ENCODE measurements at places on chromosomes 4 and X. TPM values are rescaled to one million over a fixed set of nuclear protein-coding genes. Genes with fewer than 3 reads are reported as not detected.

GRCh38 chr4:179128299-179128698, 1686.1 kb upstream of the AGA start:
- DNase-seq: no peak

DNA sequence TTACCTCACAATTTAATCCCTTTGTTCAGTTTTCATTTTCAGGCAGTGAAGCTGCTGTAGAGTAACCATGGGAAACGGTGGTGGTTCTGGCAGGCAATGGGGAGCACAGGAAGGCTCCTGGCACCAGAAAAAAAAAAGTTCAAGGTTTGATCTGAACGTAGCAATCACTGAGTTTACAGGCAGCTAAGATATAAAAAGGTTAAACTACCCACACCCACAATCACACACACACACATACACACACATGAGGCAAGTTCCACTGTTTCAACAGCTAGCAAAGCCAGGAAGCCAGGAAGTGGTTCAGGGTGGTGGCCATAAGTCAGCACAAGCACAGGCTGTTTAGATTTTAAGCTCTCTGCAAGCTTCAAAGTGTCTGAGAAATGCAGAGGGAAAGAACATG, at the start of gene SULT1B1:
TSS of gene SULT1B1 (minus strand) at position 166 of the 400 bp plus-strand sequence. CDS start 5,403 bp downstream, outside the sequence.
- DNase-seq: no peak

The TEX11 gene
- 0.14 TPM for total RNA-seq

- no peak for DNase-seq
Observed at GRCh38 chrX:84322083-84322827, 134.3 kb upstream of the RPS6KA6 start.

GRCh38 chr4:147731580-147732517, at the start of gene ARHGAP10:
Gene ARHGAP10 (plus strand): TSS chr4:147732088. CDS start chr4:147732302, 214 bp downstream.
- DNase-seq: no peak

GRCh38 chr4:121198251-121198650, 34.1 kb upstream of the TNIP3 start:
- no peak for DNase-seq

GRCh38 chr4:177737387-177737940, 295.2 kb upstream of the AGA start:
- DNase-seq: no peak

The UCHL1 gene
- total RNA-seq: 0.51 TPM

- DNase-seq: no peak
Observed at GRCh38 chr4:147942729-147943128, 210.8 kb downstream of the ARHGAP10 start.

The MTTP gene
- total RNA-seq: 96.7 TPM

GRCh38 chr4:15239866-15240265, 188.0 kb upstream of the C1QTNF7 start:
- DNase-seq: no peak

DNA sequence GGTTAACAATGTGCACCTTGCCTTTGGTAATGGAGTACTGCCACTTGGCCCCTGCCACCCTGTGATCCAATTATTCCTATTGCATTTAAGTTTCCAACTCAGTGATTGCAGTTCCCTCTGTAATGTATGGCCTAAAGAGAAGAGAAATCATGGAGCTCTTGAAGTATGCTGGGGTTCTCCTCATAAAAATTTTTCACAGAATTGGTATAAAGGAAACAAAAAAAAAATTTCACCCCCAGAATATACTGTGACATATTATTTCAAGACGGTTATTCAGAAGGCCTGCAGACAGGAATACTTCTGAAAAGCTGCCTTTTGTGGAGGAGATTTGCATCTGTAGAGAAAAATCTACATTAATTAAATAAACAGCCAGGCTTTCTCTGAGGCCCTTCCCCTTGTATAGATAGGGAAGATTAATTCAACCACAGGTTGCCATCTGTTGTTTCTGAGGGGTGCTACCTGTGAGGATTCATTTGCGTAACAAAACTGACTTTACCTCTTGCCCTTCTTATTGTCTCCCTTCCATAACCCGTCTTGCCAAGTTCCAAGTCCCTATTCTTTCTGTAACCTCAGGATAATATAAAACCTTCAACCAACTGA, 94.8 kb upstream of the LANCL3 start:
- DNase-seq: no peak

- no peak for DNase-seq
Observed at GRCh38 chr4:189185810-189186432, 754.8 kb upstream of the FRG1 start.

DNA sequence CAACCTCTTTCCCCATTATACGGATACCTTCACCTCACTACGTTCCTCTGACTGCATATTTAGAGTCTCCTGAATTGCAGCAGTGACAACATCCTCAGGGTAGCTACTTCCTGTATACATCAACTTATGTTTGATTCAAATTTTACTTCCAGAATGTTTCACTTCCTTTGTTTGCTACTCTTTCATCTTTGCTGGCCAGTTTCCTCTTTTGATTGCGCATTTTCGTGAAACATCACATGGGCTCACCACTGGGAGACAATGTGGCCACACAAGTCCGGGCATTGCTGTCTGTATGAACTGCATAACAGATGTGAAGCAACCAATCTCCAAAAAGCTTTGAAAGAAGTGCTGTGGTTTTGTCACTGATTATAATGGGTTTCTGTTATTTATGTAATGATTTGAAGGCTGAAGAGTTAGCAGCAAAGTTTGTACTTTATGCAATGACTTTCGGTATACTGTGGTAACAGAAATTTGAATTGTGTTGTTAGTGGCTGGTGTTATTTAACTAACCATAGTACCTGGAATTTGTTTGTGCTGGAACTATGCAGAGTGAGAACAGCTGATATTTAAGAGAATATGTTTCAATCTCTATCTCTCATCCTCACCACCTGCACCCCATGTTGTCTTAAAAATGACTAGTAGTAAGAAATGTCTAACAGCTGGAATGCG, 7.4 kb downstream of the SNCA start:
- no peak for DNase-seq

DNA sequence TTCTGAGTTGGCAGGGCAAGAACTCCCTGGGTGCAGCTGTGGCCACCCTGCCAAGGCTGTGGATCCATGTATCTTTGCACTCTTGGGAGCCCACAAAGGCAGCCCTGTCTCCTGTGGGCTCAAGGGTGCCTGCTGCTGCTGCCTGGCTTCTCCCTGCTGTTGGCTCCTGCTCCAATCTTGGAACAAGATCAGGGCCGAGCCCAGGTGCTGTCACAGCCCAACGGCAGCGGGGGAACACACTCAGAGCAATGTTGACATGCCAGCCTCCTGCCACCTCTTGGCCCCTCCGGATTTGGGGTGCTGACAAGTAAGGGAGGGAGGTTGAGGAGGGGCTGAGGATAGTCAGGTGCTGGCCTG, 57.9 kb downstream of the COX18 start:
- no peak for DNase-seq

- DNase-seq: no peak
Observed at GRCh38 chr4:140137671-140138070, 16.3 kb downstream of the MAML3 start.

DNA sequence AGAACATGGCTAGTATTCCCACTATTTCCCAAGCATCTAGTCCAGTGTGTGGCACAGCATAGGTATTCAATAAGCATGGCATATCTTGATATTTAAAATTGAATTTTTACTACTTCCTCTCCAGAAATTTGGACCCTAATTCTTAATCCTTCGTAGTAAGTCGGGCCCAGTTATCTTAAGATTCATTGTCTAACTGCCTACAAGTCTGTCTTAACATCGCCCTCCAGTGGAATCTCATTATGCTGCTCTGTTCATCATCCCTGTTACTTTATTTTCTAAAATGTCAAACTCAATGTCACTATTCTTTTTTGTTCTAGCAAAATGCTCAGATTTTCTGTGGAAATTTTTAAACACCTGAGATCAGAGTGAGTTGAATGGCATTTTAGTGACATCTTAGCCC, 606.2 kb downstream of the KLHL13 start:
- DNase-seq: no peak

DNA sequence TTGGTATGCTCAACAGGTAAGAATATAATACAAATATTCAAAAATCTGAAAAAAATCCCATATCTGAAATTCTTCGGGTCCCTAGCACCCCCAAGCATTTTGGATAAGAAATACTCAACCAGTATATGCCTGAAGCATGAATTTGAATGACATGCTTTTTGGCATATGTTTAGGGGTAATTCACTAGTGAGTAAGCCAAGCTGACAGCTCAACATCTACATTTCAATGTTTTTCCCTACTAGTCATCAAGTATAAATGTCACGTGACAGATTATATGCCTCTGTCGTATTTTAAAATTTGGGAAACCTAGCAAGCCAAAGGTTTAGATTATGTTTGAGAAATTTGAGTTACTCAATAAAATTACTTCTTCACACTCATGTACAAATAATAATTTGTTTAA, 125.1 kb downstream of the FGF16 start:
- DNase-seq: no peak

- no peak for DNase-seq
Observed at GRCh38 chr4:85175190-85175589, 208.7 kb upstream of the WDFY3 start.

DNA sequence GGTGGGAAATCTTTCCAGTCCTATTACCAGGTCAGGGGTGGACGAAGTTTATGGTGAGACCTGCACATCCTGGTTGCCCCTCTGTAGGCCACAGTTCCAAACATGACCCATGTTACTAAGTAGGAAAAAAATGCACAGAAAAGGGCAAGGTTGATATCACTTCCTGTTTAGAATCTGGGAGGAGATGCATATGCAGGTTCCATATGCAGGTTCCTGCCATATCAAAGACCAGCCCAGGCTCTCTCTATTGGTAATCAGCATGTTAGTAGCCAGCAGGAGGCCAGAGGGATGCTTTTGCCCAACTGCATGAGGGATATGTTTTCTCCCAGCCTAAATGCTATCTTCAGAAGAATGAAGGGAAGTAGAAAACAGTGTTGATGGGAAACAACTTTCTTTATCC, 657.2 kb downstream of the ANKRD50 start:
- DNase-seq: no peak

DNA sequence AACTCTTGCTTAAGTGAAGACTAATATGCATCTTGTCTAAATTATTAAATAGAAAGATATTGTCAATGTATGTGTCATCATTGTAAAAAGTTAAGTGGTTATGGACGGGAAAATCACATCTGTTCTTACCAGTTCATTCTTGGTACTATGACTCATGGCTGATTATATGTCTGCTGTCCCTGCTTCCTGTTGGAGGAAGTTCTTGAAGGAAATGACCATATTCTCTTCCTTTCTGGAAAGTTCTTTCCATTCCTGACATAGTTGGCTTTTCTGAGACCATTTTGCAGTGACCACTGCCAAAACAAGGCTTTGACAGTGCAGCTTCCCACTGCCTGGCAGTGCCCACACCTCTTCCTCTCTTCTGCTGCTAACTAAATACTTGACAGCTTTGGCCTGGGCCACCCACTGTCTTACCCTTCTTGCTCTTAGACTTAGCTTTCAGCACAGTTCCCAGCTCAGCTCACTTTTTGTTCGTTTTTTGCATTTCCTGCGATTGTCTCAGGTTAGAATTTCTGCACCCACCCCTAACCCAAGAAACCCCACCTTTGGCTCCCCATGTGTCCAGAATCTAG, 13.2 kb upstream of the CLDN24 start:
- no peak for DNase-seq

- no peak for DNase-seq
Observed at GRCh38 chrX:586351-586750, 44.2 kb upstream of the SHOX start.

DNA sequence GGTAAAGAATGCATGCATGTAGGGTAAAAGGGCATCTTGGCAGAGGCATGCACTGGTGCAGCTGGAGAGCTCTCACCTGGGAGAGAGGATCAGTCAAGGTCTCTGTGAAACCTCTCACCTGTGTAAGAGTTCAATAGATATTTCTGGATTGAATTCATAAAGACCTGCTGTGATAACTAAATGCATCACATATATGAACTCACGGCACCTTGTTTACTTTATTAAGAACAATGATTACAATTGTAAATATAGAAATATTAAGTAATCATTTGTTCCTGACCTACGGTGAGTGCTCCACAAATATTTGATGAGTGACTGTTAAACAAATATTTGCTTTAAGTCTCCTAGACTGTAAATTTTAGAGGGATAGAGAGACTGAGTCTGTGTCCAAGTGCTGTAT, 85.9 kb upstream of the PAQR3 start:
- DNase-seq: no peak

The ATP6AP2 gene
- total RNA-seq: 80.7 TPM

GRCh38 chrX:1452516-1453394, at the start of gene ASMTL:
Gene ASMTL (minus strand): TSS chrX:1452909. CDS start chrX:1452840, 69 bp downstream.
- peak; percentile 99 for DNase-seq

GRCh38 chrX:12657881-12658280, 133.3 kb upstream of the PRPS2 start:
- no peak for DNase-seq

GRCh38 chr4:69830560-69831269, 29.2 kb downstream of the SULT1E1 start:
- no peak for DNase-seq

GRCh38 chr4:110489901-110490508, 14.1 kb downstream of the ENPEP start:
- DNase-seq: no peak

The GAGE12H gene
- total RNA-seq: not detected

The MAGEA11 gene
- total RNA-seq: not detected

The NALF2 gene
- 0.08 TPM for total RNA-seq

DNA sequence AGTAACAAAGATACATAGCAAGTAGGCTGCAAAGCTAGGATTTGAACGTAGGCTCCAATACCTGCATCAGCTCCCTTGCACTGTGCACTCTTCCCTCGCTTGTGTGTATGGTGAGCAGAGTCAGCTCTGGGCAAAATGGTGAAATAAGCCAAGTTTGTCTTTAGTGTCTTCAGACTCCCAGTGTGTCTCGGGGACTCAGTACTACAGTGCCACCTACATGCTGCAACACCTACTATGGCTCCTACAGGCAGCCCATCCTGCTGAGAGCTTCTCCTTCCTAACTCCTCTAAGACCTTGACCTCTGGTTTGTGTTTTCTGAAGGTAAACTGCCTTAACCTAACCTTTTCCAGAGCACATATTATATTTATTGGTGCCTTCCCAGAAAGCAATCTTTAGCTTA, 42.5 kb downstream of the RTL9 start:
- DNase-seq: no peak

The TMPRSS11F gene
- not detected for total RNA-seq

DNA sequence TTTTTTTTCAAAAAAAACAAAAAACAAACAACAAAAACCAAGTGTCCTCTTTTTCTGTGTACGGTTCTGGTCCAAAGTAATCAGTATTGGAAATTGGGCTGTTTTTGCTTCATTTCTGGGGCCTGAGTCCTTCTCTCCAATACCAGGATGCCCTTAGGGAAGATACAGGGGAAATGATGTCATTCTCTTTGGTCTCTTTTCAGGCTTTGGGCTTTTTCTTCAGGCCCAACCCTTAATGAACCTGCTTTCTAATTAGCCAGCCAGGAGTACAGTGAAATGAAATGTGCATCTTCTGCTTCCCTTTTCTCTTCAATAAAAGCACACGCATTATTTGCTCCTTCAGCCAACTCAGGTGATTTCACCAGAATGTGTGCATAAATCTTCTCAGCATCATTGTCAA, 52.6 kb upstream of the RBPJ start:
- no peak for DNase-seq

DNA sequence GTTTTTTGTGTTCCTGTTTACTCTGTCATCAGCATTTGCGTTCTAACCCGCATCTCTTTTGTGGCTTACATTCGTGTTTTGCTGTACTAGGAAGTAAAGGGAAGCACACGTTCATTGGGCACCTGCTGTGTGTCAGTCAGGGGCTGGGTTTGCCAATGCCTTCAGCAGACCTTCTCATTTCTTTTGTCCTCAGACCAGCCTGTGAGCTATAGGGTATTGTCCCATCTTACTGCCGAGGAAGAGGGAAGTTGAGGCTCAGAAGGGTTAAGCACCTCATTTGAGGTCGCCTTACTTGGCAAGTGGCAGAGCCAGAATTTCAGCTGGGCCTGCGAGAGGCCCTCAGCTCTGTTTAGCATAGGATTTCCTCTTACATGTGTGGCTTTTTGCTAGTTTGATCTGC, 8.7 kb downstream of the TBC1D14 start:
- no peak for DNase-seq

The CCNQ gene
- total RNA-seq: 8.9 TPM

All from liver (tissue), 10 donors.